ENCODE measurements at places on chromosomes 4 and X. TPM values are rescaled to one million over a fixed set of nuclear protein-coding genes. Genes with fewer than 3 reads are reported as not detected.

- H3K4me3 ChIP-seq: no peak overlapping the region
- H3K27me3 ChIP-seq: no peaks in the 10 kb centered on the region
- DNase-seq: no peak
These were observed 67.3 kb downstream of the ASB9 start for GRCh38 chrX:15202454-15203177.

- peaks cover 5% of the 10 kb centered on the region for H3K27me3 ChIP-seq
- no peak overlapping the region for H3K4me3 ChIP-seq
- H3K27ac ChIP-seq: no peak overlapping the region
- H3K4me1 ChIP-seq: no peaks in the 10 kb centered on the region
- H3K36me3 ChIP-seq: no peaks in the 10 kb centered on the region
- no peak for DNase-seq
These were observed 11.8 kb upstream of the TMEM192 start for GRCh38 chr4:165124488-165124887.

DNA sequence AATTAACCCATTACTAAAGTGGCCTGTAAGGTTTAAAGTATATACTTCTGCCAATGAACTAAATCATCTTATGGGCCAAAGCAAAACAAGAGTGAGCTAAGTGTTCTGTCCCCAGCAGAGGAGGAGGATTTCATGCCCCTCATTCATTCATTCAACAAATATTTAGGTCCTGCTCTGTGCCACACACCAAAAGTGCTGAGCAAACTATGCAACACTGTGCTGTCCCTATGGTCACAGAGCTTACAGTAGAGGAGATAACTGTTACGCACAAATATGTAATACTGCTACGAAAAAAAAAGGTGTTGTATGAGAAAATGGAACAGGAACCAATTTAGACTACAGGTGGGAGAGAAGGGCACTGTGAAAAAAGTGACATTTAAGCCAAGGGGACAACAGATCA is 1.7 kb downstream of the SH3KBP1 start:
- no peaks in the 10 kb centered on the region for H3K27me3 ChIP-seq
- no peak for DNase-seq
- peak overlapping the region; percentile 77 for H3K4me3 ChIP-seq
- H3K36me3 ChIP-seq: no peaks in the 10 kb centered on the region

DNA sequence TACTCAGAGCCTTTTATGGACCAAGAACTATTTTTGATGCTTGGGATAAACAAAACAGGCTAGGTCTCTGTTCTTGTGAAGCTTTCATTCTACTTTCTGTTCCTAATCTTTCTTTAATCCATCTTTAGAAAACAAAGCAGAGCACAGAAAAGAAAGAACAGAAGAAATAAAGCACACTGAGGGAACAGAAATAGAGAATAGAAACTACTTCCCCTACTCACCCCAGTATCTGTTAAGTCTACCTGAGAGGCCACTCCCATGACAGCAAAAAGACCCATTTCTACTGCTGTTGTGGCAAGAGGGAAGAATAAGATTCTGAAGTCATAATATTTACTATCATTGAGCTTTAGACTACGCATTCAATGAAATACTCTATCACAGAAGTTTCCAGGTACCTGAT is 9.2 kb downstream of the RFC1 start:
- DNase-seq: no peak
- H3K4me1 ChIP-seq: peaks cover 44% of the 10 kb centered on the region
- H3K27me3 ChIP-seq: no peaks in the 10 kb centered on the region

DNA sequence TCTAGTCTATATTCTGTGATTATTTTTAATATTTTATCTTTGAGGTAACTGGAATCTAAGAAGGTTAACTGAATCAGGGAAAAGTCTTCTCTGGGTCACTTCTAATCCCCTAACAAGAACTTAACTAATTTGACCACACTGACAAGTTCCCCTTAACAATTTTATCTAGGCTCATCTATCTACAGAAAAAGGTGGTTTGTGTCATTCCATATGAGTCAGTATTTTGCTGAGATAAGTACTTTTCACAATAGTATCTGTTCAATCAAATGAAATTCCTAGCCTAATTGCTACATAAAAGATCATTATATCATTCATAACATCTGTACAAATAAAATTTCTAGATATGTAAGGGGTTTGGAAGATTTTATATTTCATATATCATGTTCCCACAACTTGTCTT is 45.6 kb downstream of the COL25A1 start:
- H3K27ac ChIP-seq: no peak overlapping the region
- no peak overlapping the region for H3K4me3 ChIP-seq
- H3K36me3 ChIP-seq: no peaks in the 10 kb centered on the region
- H3K4me1 ChIP-seq: no peaks in the 10 kb centered on the region
- no peak for DNase-seq

GRCh38 chrX:2692221-2693112 is 1.4 kb downstream of the CD99 start:
- H3K36me3 ChIP-seq: no peaks in the 10 kb centered on the region
- H3K27ac ChIP-seq: peak overlapping the region; percentile 91
- DNase-seq: peak; percentile 60

- no peaks in the 10 kb centered on the region for H3K4me1 ChIP-seq
- H3K4me3 ChIP-seq: no peak overlapping the region
- no peaks in the 10 kb centered on the region for H3K36me3 ChIP-seq
- DNase-seq: no peak
These were observed 6.1 kb downstream of the TAF9B start for GRCh38 chrX:78133238-78133960.

- no peak overlapping the region for H3K27ac ChIP-seq
- H3K36me3 ChIP-seq: no peaks in the 10 kb centered on the region
- H3K27me3 ChIP-seq: no peaks in the 10 kb centered on the region
- no peaks in the 10 kb centered on the region for H3K4me1 ChIP-seq
These were observed 178.1 kb upstream of the CPEB2 start for GRCh38 chr4:14824189-14824588.

GRCh38 chrX:131917588-131917987 is 105.5 kb upstream of the STK26 start:
- no peaks in the 10 kb centered on the region for H3K4me1 ChIP-seq
- H3K27ac ChIP-seq: no peak overlapping the region
- no peaks in the 10 kb centered on the region for H3K27me3 ChIP-seq
- no peak overlapping the region for H3K4me3 ChIP-seq
- no peaks in the 10 kb centered on the region for H3K36me3 ChIP-seq

- DNase-seq: no peak
- no peak overlapping the region for H3K4me3 ChIP-seq
- H3K36me3 ChIP-seq: no peaks in the 10 kb centered on the region
- no peaks in the 10 kb centered on the region for H3K4me1 ChIP-seq
These were observed 46.6 kb downstream of the SHROOM2 start for GRCh38 chrX:9832811-9833210.

DNA sequence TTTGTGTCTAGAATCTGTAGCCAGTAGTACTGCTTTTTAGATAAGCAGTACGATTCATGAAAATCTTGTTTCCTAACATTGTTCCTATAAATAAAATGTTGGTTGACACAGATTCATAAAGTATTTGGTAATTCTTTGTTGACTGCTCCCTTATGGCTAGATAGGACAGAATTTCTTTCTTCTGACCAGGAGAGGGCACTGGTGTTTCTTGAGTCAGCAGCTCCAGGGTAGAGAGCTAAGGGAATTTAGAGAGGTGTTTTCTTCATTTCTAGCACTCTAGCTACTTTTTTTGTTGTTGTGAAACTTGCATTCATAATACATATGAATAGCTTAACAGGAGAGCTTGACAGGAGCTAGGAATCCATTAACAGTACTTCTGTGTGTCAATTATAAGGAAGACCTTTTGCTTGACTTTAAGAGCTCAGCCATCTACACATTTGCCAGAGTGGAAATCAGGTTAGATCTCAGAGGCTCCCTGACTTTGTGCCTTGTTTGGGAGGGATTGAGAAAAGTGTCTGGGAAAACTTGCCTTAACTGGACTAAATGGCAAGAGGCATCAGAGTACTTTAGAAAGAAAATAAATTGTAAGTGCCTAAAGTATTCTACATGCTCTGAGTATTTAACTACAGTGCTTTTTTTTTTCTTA is 756.1 kb downstream of the SH3BGRL start:
- H3K27ac ChIP-seq: no peak overlapping the region
- no peak for DNase-seq

GRCh38 chr4:123415977-123416376 is 19.4 kb downstream of the SPRY1 start:
- no peak overlapping the region for H3K4me3 ChIP-seq
- peaks cover 17% of the 10 kb centered on the region for H3K4me1 ChIP-seq
- no peak for DNase-seq
- no peak overlapping the region for H3K27ac ChIP-seq
- H3K36me3 ChIP-seq: no peaks in the 10 kb centered on the region

GRCh38 chr4:4461850-4462249 is 74.9 kb downstream of the NSG1 start:
- H3K27me3 ChIP-seq: no peaks in the 10 kb centered on the region
- H3K4me1 ChIP-seq: no peaks in the 10 kb centered on the region
- DNase-seq: no peak
- no peak overlapping the region for H3K4me3 ChIP-seq

DNA sequence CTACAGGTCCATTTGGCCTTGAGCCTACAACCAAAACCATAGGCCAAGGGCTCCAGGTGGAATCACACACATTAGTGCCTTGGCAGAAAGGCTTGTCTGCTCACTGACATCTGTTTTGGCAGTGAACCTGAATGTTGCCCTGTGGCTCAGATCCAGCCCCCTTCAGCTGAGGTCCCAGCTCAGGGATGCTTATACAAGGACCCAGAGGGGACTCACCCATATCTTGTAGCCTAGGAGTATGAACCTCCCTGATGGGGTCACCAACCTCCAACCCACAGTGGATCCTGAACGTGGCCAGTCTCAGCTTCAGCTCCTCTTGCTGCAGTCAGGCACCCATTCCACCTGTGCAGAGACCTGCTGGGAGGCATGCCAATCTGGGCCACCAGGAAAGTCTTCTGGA is 50.8 kb upstream of the HMX1 start:
- no peak overlapping the region for H3K27ac ChIP-seq
- peak; percentile 10 for DNase-seq
- H3K4me3 ChIP-seq: no peak overlapping the region
- H3K36me3 ChIP-seq: no peaks in the 10 kb centered on the region
- no peaks in the 10 kb centered on the region for H3K4me1 ChIP-seq

DNA sequence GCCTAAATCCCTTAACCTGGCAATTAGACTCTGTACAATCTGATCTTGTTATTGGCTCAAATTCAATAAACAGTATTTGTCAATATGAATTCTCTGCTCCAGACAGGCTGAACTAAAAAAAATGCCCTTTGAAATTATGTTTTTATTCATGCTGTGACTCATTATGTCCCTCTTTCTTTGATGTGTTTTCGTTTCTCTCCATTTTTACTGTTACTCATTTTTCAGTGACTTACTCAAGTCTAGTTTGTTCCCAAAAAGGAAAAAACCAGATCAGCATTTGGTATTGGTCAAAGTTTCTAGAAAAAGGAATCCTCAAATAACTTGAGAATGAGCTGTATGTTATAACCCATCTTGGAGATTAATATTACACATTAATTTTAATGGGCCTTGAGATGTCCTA is 40.4 kb downstream of the UNC5C start:
- no peaks in the 10 kb centered on the region for H3K27me3 ChIP-seq
- no peak overlapping the region for H3K4me3 ChIP-seq
- no peak for DNase-seq

DNA sequence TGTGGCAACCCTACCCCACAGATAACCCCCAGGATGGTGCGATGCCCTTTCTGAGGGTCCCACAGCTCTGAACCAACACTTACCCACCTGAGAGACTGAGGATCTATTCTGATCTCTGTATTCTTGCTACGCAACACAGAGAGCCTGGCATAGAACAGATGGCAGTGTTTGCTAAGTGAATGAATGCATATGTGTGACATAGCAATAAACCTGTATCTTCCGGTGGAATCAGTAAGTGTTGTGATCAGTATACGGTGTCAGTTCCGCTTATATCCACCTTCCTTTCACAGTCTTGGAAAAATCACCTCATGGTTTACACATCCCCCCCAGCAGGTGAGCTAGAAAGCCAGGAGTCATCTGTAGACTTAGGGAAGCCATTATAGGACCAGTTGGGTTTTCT is 5.9 kb upstream of the HSD17B10 start:
- no peaks in the 10 kb centered on the region for H3K27me3 ChIP-seq
- DNase-seq: no peak
- H3K4me1 ChIP-seq: peaks cover 8% of the 10 kb centered on the region

DNA sequence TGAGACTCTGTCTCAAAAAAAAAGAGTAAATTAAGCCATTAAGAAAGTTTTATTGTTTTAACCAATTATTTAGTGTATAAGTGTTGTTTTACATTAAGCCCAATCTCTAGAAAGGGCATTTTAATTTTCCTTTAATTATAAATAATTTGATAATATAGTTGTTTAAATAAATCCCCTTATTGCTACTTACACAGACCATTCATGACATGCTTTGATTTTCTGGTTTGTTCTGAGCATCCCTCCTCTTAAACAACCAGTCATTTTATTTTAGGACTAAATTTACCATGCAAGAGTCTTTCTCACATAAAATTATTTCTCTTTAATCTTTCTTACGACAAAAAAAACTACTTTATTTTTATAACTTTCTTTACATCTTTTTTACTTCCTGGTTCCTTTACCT is 23.5 kb upstream of the PAGE5 start:
- H3K4me1 ChIP-seq: no peaks in the 10 kb centered on the region
- DNase-seq: no peak
- no peaks in the 10 kb centered on the region for H3K27me3 ChIP-seq

GRCh38 chrX:40524423-40524822 is 56.3 kb upstream of the ATP6AP2 start:
- no peak for DNase-seq
- H3K4me1 ChIP-seq: no peaks in the 10 kb centered on the region
- no peaks in the 10 kb centered on the region for H3K36me3 ChIP-seq
- H3K4me3 ChIP-seq: no peak overlapping the region
- no peaks in the 10 kb centered on the region for H3K27me3 ChIP-seq

GRCh38 chrX:3678328-3678727 is 35.1 kb downstream of the PRKX start:
- peaks cover 3% of the 10 kb centered on the region for H3K36me3 ChIP-seq
- DNase-seq: no peak
- H3K4me3 ChIP-seq: no peak overlapping the region
- no peaks in the 10 kb centered on the region for H3K27me3 ChIP-seq

DNA sequence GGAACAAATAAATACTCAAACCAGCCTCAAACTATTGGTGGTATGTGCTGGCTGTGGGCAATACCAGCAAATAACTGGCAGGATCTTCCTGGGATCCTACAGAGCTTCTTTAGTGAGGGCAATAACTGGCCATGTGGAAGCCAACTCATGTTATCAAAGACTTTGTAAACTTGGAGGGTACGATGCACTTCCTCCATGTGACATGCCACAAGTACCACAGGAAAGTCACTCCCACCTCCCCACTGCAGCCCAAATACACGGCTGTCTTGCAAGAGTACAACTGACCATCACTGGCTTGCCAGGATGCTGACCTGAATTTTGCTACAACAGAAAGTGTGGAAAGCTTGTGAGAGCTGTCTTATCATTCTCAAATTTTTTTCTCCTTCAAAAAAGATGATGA is 93.3 kb upstream of the MAML3 start:
- no peaks in the 10 kb centered on the region for H3K27me3 ChIP-seq
- no peaks in the 10 kb centered on the region for H3K36me3 ChIP-seq
- no peak for DNase-seq
- no peak overlapping the region for H3K4me3 ChIP-seq

- no peak for DNase-seq
- H3K4me1 ChIP-seq: peaks cover 5% of the 10 kb centered on the region
- no peak overlapping the region for H3K27ac ChIP-seq
- no peaks in the 10 kb centered on the region for H3K27me3 ChIP-seq
- peak overlapping the region; percentile 22 for H3K4me3 ChIP-seq
These were observed 90.9 kb downstream of the SH3RF1 start for GRCh38 chr4:169179609-169180521.

The LINC00632 gene
- total RNA-seq: 76.5 TPM

The ADH1B gene
- total RNA-seq: 137 TPM

The PNMA6A gene
- total RNA-seq: 3.1 TPM

The ZNF157 gene
- 0.16 TPM for total RNA-seq

The XAGE1B gene
- not detected for total RNA-seq

The SHROOM3 gene
- 27.7 TPM for total RNA-seq

The SH3D19 gene
- total RNA-seq: 144 TPM

Data from heart left ventricle (tissue), 16 donors.